H7 (cell line): ENCODE measurements at places on chromosomes 7 and 10.
A peak's percentile ranks its signal among the peaks of the same experiment; 100 is the strongest.

DNA sequence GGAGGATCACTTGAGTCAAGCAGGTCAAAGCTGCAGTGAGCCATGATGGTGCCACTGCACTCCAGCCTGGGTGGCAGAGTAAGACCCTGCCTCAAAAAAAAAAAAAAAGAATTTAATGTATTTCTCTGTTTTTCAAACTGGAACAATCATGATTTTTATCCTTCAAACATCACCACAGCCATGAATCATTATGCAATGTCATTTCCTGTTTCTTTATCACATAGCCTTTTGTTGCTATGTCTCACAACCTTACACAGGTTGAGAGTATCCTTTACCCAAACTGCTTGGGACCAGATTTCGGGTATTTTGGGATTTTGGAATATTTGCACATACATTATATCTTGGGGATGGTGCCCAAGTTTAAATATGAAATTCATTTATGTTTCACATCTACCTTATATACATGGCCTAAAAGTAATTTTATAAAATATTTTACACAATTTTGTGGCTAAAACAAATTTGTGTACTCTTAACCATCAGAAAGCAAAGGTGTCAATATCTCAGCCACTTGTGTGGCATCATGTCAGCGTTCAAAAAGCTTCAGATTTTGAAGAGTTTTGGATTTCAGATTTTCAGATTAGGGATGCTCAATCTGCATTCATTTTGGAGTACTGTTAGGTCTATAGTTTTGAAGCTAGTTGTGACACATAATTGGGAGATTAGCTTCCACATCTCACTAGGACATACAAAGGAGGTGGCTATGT lies 8.2 kb downstream of the NT5C3A start:
- no peak for DNase-seq

- no peak for DNase-seq
These were observed 97.1 kb downstream of the GNAI1 start for GRCh38 chr7:80231707-80232106.

DNA sequence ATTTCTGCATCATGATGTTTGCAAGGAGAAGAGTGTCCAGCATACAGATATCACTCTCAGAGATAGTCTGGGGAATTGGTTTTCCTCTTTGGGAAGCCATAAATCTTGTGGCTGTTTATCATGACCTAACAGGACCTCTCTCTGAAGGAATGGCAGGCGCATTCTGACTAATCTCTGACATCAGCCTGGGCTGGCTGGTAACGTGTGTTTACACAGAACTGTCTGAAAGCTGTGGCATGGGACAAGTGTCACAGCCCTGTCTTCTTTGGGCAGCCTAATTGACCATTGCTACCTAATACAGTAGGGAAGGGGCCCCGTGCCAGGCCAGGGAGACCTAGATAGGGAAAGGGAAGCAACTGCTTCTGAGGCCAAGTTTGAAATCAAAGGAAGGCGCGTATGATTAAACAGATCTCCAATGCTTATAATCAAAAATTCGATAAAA lies 73.9 kb upstream of the CABCOCO1 start:
- no peak for DNase-seq

DNA sequence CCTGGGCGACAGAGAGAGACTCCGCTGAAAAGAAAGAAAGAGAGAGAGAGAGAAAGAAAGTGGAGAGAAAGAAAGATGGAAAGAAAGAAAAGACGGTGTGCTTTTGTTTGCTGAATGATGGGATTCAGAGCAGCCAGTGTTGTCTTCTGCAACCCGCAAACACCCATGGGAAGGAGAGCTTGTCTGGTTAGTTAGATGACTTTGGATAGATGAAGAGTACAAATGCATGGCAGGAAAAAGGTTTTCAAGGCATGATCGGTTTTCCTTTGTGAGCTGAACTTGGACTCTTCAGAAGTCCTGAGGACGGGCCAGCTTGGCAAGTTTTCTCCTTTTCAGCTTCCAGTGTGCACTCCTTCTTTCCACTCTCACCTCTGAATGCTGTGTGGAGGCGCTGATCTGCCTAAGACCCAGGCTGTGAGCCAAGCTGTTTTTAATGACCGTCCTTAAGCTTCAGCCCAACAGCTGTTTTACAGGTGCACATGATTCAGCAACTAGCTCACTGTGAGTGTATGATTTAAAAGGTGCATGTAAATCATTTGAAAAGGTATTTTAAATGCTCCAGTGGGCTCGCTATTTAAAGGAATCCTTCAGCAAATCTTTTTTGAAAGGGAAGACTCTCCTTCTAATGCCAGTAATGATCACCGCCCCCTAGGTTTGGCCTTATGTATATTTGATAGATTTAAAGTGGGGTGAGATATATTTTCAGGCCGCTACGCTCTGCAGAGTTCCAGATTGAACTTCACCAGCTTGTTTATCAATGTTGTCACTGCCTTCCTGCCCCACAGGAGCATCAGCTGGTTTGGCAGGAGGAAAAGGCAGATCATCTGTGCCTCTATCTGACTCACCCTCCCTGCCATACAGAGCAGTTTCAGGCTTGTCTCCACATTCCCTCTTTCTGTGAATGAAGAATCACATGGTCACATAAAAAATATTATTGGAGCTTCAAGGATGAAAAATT lies 115.0 kb downstream of the PLXDC2 start:
- DNase-seq: no peak

GRCh38 chr7:82729172-82730030 lies 285.8 kb upstream of the CACNA2D1 start:
- peak; percentile 38 for DNase-seq

GRCh38 chr7:141276031-141276430 lies 202.2 kb downstream of the TMEM178B start:
- no peak for DNase-seq

- peak; percentile 24 for DNase-seq
These were observed 108.7 kb downstream of the DIP2C start for GRCh38 chr10:580778-581177.

DNA sequence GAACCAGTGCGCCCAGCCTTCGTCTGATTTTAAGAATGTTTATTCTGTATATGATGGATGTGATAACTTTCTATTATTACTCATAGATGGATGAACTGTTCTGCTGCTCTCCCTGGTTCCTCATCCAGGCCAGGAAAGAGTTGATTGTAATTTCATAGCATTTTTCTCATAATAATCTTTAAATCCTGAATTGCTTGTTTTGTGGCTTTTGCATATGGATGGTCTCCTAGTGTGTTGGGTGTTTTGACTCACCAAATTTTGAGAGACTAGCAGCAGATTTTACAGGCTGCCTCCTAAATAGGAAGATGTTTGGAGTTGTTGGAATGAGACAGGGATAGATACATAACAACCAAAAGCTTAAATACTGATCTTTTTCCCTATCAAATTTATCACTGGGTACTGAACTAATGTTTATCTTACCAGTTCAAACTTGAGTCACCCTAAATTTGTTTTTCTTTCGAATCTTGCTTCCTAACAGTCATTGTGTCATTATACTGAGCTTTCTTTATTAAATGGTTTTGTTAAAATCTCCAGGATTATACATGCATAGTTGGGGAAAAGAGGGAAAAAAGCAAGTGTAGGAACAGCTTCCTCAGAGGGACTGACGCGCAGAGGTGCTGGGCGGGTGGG lies 106.0 kb upstream of the GATA3 start:
- no peak for DNase-seq
